ENCODE measurements at places on chromosomes 7 and 10. TPM values are rescaled to one million over a fixed set of nuclear protein-coding genes. Genes with fewer than 3 reads are reported as not detected.

DNA sequence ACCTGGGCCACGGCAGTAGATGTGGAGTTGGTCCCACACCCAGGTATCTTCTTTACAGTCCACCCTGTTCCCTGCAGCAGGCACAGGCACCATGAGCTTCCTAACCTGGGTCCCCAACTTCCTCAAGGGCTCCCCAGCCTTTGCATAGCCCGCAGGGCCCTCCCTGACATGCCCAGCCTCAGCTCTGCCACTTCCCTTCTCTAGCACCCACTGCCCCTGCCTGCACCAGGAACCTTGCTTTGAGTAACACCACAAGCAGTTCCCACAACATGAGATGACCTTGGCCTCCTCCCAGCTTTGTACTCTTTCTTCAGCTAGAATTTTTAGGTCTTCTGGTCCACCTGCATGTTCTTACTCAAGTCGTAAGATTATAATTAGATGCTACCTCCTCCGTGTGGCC lies 92.2 kb upstream of the ZPBP start:
- DNase-seq, result no peak

DNA sequence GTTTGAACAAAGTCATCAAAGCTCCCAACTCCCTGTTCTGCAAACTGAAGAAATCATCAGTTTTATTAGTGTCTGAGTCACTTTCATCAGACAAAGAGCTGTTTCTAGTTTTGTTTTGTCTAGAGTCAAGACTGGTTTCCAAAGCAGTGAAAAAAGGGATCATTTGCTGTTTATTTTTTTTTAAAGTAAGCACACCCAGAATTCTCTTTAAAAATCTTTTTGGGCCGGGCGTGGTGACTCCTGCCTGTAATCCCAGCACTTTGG lies 972.0 kb upstream of the CELF2 start:
- DNase-seq, result no peak

DNA sequence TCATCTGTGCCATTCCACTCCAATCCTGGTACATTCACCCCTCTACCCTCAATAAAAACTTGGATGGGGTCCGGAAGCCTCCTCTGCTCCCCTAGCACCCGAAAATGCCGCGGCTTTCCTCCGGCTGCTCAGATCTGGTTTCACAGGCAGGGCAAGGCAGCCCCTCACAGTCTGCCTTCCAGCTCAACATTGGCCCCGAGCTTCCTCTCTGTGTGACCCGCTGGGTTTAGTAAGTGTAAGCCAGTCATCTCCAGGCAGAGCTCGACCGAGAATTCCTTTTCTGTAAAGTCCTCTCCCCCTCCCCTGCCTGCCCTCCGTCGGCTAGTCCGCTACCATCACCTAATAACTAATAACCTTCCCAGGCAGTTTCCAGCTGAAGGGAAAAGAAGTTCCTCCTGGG lies 3.4 kb downstream of the INHBA start:
- DNase-seq, result no peak

The RNF148 gene
- 0.51 TPM for total RNA-seq

The KLLN gene
- total RNA-seq, result 0.13 TPM
